GM06990 (cell line): ENCODE measurements at places on chromosomes 3 and 15.

DNA sequence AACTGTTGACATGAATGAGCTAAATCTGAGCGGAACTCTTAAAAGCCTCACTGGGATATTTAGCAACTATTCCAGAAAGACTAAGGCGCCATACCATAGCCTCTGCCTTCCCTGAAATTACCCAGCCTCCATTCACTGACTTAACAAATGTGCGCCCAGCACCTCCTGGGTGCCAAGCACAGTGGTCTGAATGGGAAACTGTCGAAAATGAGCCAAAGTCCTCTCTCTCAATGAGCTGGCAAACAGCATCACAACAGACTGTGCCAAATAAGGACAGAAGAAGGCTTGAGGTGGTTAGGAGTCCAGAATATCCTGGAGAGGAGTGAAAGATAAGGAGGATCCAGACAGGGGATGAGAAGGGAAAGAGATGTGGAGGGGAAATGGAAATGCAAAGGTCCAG is 332.4 kb downstream of the MAGI1 start:
- no peak for DNase-seq

DNA sequence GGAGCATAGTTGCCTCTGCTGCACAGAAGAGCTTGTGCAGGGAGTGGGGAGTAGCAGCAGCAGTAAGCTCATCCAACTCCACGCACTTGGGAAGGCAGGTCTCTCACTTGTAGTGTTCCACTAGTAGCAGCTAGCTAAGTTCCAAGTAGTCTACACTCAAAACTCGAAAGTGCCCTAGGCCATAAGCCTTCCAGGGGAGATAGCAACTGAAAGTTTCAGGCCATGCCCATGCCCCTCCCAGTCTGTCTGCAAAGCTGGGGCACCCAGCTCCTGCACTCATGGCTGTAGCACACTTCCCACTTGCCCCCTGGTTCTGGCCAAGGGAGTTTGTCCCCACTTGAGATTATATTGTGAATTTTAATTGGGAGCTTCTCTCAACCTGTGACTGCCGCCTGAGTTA is 57.5 kb downstream of the MFSD1 start:
- DNase-seq, result no peak

DNA sequence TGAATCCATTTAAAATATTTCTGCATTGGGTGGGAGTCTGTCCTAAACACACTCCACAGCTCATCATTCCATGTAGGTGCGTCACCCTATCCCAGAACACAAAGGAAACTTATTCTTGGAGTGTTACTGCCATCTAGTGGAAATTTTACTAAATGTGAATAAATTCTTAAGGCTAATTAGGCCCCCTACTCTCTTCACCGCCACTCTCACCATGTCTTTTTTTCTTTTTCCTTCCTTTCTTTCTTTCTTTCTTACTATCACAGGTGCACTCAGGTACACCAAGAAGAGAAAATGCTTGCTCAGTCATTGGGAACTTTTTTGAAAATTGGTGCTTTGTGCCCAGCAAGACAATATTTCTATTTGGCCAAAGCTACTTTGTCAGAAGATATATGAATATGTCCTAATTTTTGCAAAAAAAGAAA is 26.4 kb upstream of the ATP8B4 start:
- no peak for DNase-seq

GRCh38 chr3:196238612-196239560 is 22.6 kb downstream of the SLC51A start:
- DNase-seq, result no peak

GRCh38 chr15:83106994-83107840 is at the start of gene TM6SF1:
TSS of gene TM6SF1 (plus strand) at chr15:83107645. CDS start at chr15:83107681, 36 bp downstream.
- peak; percentile 52 for DNase-seq

DNA sequence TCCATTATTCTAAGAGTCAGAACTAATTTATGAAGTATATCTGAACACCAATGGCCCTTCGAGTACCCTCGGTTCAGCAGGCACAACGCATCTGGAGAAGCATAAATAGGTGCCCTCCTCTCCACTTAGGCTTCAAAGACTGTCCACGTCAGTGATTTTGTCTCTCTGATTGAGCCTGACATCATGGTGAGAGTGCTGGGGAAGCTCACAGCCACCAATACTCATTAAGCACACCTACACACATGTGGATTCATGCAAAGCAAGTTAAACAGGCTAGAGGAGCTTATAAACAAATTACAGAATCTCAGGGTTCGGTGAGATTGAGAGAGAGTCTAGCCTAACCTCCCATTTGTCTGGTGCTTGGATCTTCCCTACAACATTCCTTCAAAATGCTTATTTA is 3.6 kb downstream of the CLDN1 start:
- DNase-seq, result no peak

DNA sequence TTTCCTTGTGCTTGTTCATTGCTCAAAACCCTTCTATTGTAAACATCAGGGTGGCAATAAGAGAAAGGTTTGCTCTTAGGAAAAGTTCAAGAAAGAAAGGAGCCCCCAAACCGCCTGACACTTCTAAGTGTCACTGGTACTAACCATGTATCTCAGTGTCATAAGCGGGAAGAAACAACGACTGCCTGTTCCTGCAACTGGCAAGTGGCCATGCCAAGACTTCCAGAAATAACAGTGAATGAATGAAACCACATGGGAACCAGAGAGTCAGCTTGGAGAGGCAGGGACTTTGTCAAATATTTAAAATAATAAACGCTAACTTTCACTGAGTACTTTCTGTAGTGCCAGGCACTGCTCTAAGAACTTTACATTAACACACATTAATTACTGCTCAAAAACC is 1.1 kb downstream of the PLSCR2 start:
- no peak for DNase-seq

- no peak for DNase-seq
Observed at GRCh38 chr3:151816091-151816604, 2.2 kb downstream of the AADAC start.

DNA sequence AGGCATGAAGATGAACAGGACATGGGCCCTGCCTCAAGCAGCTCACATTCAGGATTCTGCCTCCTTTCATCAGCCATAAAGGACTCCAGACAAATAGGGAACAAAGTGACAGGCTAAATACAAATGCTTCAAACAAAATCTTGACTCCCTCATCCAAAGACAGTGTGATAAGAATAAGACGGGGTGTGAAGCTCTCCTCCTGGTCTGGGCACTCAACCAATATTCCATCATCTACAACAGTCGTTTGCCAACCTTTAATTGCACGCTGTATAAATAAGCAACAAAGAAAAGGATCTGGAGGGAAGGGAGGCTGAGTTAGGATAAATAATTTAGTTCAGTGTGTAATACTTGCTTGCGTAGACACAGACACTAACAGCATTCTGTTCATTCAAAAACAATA is 5.4 kb downstream of the CCDC54 start:
- no peak for DNase-seq

DNA sequence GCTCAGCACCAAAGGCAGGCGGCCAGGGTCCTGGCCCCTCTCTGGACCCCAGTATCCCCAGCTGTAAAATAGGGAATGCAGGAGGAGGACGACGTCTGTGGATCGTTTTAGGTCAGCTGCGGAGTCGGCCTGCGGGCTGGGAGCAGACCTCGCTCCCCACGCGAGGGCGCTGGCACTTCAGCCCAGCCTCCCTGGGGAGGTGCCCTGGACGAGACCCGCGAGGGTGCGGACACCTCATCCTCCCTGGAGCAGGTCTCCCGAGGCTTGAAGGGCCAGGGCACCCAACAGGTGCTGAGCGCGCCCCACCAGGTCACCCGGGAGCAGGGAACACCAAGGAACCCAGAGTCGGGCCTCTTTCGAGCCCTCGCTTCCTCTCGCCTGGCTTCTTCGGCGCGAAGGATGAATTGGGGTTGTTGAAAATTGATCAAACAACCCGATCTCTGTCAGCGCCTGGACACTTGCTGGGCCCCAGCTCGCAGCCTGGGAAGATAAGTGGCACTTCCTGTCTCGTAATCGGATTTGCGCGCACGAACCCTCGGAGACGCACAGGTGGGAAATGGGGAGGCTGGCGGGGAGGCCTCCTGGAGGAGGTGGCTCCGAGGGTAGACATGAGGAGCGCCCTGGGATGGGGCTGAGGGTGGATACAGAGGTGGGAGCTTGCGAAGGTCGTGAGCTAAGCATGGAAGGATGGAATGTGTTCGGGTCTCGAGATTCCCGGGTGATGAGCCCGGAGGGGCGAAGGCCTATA is 588 bp upstream of the VIPR1 start:
- DNase-seq, result peak; percentile 56

DNA sequence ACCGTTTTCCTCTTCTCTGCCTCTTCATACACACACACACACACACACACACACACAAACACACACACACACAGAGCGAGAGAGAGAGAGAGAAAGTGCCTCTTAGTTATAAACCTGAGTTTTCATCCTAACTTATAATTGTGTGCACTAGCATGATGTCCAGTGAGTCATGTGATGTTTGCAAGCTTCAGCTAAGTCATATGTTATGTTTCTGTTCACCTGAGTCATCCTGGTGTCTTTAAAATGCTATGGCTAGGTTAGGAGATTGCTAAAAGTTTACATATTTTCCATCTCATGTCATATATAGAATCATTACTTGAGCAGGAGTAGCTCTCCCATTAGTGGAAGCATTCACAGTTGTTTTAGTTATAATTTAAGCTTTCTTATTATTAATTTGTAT is 155.8 kb downstream of the EPHA6 start:
- no peak for DNase-seq

- no peak for DNase-seq
Observed at GRCh38 chr3:182118066-182118465, 406.3 kb downstream of the SOX2 start.

DNA sequence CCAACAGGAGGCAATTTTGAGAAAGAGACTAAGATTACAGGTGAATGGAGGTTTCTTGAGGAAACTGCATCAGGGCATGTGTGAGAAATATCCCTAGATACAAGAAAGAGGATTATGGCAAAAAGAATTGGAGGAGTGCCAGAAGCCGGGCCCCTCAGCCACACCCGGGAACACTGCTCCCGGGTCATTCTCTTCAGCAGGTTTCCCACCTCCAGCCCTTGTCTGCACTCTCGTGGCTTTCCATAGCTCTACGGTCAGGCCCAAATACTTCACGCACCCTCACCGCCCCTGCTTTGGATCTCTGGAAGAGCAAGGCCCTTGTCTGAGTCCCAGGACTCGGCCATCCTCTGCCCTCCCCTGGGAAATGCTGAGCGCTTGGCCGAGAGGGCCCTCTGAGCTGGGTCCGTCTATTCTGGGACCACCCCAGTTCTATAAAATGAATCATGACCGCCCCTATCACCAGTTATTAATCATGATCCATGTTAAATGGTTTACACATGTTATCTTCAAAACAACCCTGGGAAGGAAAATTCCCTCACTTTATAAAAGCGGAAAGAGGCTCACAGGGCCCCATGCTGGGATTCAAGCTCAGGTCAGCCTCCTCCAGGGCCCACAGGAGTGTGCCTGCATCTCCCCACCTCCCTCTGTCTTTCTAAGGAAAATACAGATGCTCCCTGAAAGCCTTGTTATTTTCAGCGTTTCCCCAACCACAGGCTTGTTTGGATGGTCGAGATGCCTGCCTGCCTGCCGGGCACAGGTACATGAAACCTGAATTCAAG is 38.8 kb upstream of the SPTBN5 start:
- DNase-seq, result no peak

DNA sequence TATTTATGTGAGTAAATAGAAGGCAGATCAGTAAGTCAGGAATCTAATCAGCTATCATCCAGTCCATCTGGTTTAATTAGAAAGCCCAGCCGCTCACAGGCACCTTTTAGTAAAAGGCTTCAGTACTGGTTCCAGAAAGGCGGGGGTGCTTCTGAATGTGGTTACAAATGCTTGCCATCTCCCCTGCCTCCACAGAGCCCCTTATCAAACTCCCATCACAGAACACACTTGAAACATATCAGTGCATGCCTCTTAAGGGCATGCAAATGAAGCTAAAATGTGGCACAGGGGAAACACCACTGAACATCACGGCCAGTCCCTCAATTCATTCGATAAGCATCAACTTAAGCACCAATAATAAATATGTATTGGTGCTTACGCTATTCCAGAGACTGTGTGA is 261.4 kb downstream of the RORA start:
- no peak for DNase-seq

- no peak for DNase-seq
Observed at GRCh38 chr15:91967935-91968606, 114.6 kb downstream of the SLCO3A1 start.

DNA sequence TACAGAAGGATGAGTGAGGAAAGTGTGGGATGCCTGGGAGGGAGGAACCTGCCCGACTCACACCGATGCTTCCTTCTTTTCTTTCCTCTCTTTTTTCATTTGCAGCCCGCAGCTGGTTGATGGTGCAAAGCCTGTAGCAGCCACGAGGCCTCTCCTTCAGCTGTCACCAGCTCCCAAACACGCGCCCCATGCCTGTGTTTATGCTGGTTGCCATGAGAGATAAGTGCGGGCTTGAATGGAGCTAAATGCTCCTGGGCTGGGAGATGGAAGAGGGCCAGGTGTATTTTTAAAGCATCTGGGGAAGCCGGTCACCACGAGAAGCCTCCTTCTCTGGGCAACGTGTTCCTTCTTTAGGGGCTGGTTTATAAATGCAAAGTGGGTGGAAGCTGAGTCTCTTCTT is 9.3 kb downstream of the COLQ start:
- DNase-seq, result no peak

- no peak for DNase-seq
Observed at GRCh38 chr3:55042591-55042990, 114.7 kb upstream of the LRTM1 start.

DNA sequence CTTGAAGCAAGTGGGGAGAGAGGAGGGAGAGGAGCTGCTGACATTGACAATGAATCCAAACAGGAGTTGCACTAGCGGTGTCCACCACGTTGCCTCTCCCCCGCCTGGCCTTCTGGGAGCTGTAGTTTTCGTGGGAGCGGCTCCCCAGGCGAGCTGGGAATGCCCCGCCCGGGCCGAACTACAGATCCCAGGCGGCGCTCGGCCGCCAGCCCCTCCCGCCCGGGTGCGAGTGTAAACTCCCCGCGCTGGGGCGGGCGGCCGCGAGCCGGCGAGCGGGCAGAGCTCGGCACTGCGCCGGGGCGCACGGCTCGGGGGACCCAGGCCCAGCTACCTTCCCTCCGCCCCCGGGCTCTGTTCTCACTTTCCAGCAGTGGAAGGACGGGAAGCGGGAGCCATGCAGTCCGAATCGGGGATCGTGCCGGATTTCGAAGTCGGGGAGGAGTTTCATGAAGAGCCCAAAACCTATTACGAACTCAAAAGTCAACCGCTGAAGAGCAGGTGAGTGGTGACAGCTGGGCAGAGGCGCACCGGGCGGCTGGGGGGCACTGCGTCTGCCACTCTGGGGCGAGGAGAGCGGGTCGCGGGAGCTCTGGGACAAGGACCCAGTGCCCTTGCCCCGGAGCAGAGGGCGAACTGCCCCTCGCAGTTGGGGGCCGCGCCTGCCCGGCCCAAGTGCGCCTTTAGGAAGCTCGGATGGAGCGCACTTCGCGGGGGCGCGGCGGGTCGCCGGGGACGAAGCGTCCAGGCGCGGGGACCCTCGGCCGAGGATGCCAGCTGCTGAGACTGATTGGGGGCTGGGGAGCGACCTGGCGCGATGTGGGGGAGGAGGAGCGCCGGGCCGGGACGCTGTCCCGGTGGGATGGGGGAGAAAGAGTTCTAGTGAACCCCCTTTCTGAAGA is at the start of gene MITF:
TSS of gene MITF (plus strand) at position 261 of the 899 bp plus-strand sequence. CDS start at position 395, 134 bp downstream.
- DNase-seq, result peak; percentile 82

- no peak for DNase-seq
Observed at GRCh38 chr15:82301296-82302016, 38.8 kb downstream of the SAXO2 start.

- DNase-seq, result no peak
Observed at GRCh38 chr15:98753726-98754656, 105.7 kb downstream of the IGF1R start.

GRCh38 chr3:118057086-118057485 is 977.6 kb downstream of the IGSF11 start:
- DNase-seq, result no peak
